Cardiac muscle cell (in vitro differentiated cells and primary cell): ENCODE measurements at places on chromosomes 1 and 21. TPM values are rescaled to one million over a fixed set of nuclear protein-coding genes. Genes with fewer than 3 reads are reported as not detected.

- no peak for DNase-seq
- peak overlapping the region; percentile 62 for H3K4me3 ChIP-seq
- H3K4me1 ChIP-seq, result no peaks in the 10 kb centered on the region
- H3K27ac ChIP-seq, result no peak overlapping the region
- no peaks in the 10 kb centered on the region for H3K36me3 ChIP-seq
Observed at GRCh38 chr1:34929853-34930701, 627 bp upstream of the DLGAP3 start.

- no peak for DNase-seq
- no peaks in the 10 kb centered on the region for H3K4me1 ChIP-seq
- no peaks in the 10 kb centered on the region for H3K36me3 ChIP-seq
- no peak overlapping the region for H3K4me3 ChIP-seq
- no peak overlapping the region for H3K27ac ChIP-seq
- H3K27me3 ChIP-seq, result no peaks in the 10 kb centered on the region
Observed at GRCh38 chr1:183164963-183165362, 21.1 kb upstream of the LAMC2 start.

DNA sequence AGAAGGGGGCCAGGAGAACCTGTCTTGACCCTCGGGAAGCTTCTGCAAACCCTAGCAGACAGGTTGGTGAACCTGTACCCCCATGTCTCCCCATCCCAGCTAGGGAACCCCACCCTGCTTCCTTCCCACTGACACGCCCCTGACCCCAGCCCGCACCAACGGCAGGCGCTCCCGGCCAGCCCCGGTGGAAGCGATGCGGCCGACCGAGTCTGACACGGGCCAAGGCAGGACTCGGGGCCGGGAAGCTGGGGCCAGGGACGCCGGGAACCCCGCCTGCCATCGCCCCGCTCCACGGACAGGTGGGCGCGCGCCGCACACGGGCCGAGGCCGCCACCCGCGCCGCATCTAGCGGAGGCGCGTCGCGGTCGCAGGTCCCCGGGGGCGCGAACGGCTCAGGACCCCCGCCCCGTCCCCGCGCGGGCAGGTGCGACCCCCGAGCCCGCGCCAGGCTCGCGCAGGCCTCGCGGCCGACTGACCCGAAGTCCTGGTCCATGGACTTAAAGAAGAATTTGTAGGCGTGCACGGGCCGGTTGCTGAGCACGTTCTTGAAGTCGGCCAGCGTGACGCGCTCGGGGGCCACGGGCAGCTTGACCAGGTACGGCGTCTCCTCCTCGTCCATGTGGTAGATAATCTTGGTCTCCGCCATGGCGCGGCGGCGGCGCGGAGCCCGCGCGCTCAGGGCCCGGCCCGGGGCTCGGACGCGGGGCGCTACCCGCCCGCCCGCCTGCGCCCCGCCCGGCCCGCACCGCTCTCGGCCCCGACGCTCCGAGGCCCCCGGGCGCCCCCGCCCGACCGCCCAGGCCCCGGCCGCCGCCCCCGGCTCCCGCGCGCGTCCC lies 580 bp downstream of the DVL1 start:
- peak overlapping the region; percentile 15 for H3K27ac ChIP-seq
- no peaks in the 10 kb centered on the region for H3K36me3 ChIP-seq
- H3K27me3 ChIP-seq, result no peaks in the 10 kb centered on the region
- peaks cover 5% of the 10 kb centered on the region for H3K4me1 ChIP-seq
- H3K4me3 ChIP-seq, result peak overlapping the region; percentile 67

GRCh38 chr1:78096976-78097375 lies 51.2 kb downstream of the GIPC2 start:
- no peaks in the 10 kb centered on the region for H3K27me3 ChIP-seq
- H3K4me1 ChIP-seq, result no peaks in the 10 kb centered on the region

- no peak overlapping the region for H3K27ac ChIP-seq
- no peak overlapping the region for H3K4me3 ChIP-seq
- no peaks in the 10 kb centered on the region for H3K36me3 ChIP-seq
- no peak for DNase-seq
- H3K27me3 ChIP-seq, result no peaks in the 10 kb centered on the region
Observed at GRCh38 chr1:117540532-117540931, 65.3 kb upstream of the TENT5C start.

DNA sequence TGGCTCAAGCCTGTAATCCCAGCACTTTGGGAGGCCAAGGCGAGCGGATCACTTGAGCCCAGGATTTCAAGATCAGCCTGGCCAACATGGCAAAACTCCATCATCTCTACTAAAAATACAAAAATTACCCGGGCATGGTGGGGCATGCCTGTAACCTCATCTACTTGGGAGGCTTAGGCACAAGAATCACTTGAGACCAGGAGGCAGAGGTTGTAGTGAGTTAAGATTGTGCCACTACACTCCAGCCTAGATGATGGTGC lies 12.0 kb downstream of the PALMD start:
- no peak overlapping the region for H3K27ac ChIP-seq
- DNase-seq, result no peak
- no peak overlapping the region for H3K4me3 ChIP-seq
- no peaks in the 10 kb centered on the region for H3K4me1 ChIP-seq

DNA sequence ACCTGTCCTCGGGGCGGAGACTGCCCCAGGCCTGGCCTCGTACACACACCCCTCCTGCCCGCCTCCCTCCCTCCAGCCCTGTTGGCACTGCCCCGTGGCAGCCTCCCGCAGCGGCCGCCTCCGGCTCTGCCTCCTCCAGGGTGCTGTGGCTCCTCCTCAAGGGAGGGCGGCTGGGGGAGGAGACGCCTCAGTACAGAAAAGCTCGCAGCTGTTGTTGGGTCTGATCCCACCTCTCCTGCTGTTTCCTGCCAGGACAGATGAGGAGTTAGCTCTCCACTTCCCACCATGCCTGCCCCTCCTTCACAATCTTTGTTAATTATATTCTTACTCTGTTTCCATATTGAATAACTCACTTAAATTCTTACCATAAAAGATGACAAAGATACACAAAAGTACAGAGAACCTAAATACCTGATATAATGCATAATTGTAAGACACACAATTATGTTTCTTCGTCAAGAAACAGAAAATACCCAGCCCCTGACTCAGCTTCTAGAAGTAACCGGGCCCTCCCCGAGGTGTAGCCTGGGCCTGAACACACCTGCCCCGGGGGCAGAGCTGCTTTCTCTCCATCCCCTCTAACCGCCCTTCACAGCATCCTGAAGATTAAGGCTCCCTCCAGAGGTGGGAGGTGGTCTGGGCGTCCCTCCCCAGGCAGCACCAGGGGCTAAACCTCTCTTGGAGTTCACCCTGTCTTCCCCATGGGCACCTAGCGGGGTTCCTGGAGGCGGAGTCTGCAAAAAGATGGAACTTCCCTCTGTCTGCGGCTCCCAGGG lies 30.6 kb upstream of the COL6A1 start:
- H3K27me3 ChIP-seq, result no peaks in the 10 kb centered on the region
- peak; percentile 81 for DNase-seq
- no peak overlapping the region for H3K27ac ChIP-seq
- no peaks in the 10 kb centered on the region for H3K36me3 ChIP-seq
- H3K4me3 ChIP-seq, result no peak overlapping the region

- H3K4me1 ChIP-seq, result no peaks in the 10 kb centered on the region
- H3K36me3 ChIP-seq, result peaks cover 27% of the 10 kb centered on the region
- DNase-seq, result no peak
- H3K27ac ChIP-seq, result no peak overlapping the region
- H3K27me3 ChIP-seq, result no peaks in the 10 kb centered on the region
Observed at GRCh38 chr1:156465747-156466365, 34.7 kb downstream of the MEF2D start.

- DNase-seq, result no peak
- peaks cover 4% of the 10 kb centered on the region for H3K4me1 ChIP-seq
Observed at GRCh38 chr1:99173282-99173681, 91.0 kb upstream of the PLPPR4 start.

- H3K27ac ChIP-seq, result no peak overlapping the region
- no peak overlapping the region for H3K4me3 ChIP-seq
- peak; percentile 57 for DNase-seq
- no peaks in the 10 kb centered on the region for H3K27me3 ChIP-seq
Observed at GRCh38 chr1:60765204-60765603, 317.2 kb upstream of the NFIA start.

- no peak for DNase-seq
- no peaks in the 10 kb centered on the region for H3K27me3 ChIP-seq
- no peak overlapping the region for H3K27ac ChIP-seq
- H3K4me3 ChIP-seq, result no peak overlapping the region
- H3K36me3 ChIP-seq, result no peaks in the 10 kb centered on the region
Observed at GRCh38 chr1:202685641-202686040, 24.6 kb downstream of the SYT2 start.

DNA sequence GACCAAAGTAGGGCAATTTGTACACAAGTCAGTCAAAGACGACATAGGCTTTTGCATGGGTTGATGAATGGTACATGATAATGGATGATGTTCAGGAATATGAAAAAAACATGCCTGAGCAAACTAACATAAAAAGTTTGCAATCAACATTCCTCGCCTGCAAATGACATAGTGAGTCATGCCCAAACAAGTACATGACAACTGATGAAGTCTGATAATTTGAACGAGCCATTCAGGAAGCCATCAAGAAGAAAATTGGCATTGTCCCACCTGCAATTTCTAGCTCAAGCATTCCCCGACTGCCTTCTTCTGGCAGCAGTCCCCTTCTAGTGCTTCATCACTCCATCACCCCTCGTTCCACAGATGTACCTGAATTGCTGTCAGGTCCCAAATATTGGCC lies 118.4 kb upstream of the NR5A2 start:
- H3K36me3 ChIP-seq, result no peaks in the 10 kb centered on the region
- no peaks in the 10 kb centered on the region for H3K4me1 ChIP-seq
- peak; percentile 4 for DNase-seq
- H3K4me3 ChIP-seq, result no peak overlapping the region

GRCh38 chr1:107664982-107665925 lies 299.7 kb downstream of the VAV3 start:
- H3K27ac ChIP-seq, result no peak overlapping the region
- no peaks in the 10 kb centered on the region for H3K4me1 ChIP-seq
- DNase-seq, result no peak
- H3K36me3 ChIP-seq, result no peaks in the 10 kb centered on the region
- H3K27me3 ChIP-seq, result no peaks in the 10 kb centered on the region
- no peak overlapping the region for H3K4me3 ChIP-seq

DNA sequence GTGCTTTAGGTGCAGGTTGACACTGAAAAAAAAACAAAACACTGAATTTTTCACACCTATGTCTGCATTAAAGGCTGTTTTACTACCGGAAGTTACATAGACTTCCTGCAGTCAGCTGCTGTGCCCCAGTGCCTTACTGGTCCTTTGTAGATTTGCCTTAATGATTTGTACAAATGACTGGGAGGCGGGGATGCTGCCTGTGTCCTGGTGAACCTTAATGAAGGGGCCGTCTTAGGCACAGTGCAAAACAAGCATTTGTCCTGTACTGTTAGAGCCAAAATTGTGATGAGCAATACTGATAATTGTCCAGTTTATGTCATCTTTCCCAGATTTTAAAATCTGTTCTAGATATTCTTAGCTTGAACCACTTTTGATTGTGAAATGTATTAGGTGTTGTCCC lies 90.9 kb upstream of the PGD start:
- H3K27me3 ChIP-seq, result no peaks in the 10 kb centered on the region
- H3K27ac ChIP-seq, result no peak overlapping the region
- H3K4me3 ChIP-seq, result no peak overlapping the region

GRCh38 chr1:106435269-106435668 lies 621.2 kb upstream of the PRMT6 start:
- H3K4me1 ChIP-seq, result no peaks in the 10 kb centered on the region
- H3K27me3 ChIP-seq, result no peaks in the 10 kb centered on the region
- DNase-seq, result no peak
- H3K27ac ChIP-seq, result no peak overlapping the region
- no peak overlapping the region for H3K4me3 ChIP-seq

- no peaks in the 10 kb centered on the region for H3K4me1 ChIP-seq
- H3K27ac ChIP-seq, result no peak overlapping the region
Observed at GRCh38 chr1:181425566-181425965, 57.8 kb upstream of the CACNA1E start.

PRRX1 gene
- 1.1 TPM in 2 replicates for total RNA-seq

FBXO28 gene
- total RNA-seq, result 17.8 and 21.9 TPM in 2 replicates

FAM72D gene
- total RNA-seq, result 0.14 and 6.4 TPM in 2 replicates

TMEM200B gene
- total RNA-seq, result 17.6 and 37.6 TPM in 2 replicates

RPE65 gene
- total RNA-seq, result 0.51 and 0.95 TPM in 2 replicates

NPHP4 gene
- total RNA-seq, result 9.4 and 12.7 TPM in 2 replicates

CD160 gene
- not detected in 2 replicates for total RNA-seq

TMEM240 gene
- 8.1 and 26.0 TPM in 2 replicates for total RNA-seq
